NCI-H1048 (cell line): ENCODE measurements at places on chromosomes 5 and 9.

DNA sequence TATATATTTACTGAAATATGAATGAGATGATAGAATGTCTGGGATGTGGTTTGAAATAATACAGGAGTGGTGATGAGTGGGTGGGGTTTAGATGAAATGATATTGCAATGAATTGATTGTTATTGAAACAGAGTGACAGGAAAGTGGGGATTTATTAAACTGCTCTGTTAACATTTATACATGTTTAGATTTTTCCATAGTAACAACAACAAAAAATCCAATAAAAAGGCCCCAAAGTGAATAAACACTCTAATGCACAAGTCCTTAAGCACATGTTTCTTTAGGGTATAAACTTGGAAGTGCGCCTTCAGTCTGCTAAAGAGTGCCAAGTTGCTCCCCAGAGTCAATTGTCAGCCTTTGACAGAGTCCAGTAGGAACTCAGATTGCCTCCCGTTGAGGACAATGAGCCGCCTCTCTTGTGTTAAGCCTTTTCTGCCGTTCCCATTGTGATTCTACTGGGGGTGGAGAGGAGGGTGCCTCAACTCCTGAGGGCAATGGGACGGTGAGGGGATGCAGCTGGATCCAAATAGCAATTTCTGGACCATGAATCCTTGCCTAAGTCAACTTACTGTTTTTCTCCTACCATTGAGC is 112.3 kb downstream of the SLC28A3 start:
- no peak for DNase-seq

- no peak for DNase-seq
Observed at GRCh38 chr5:107524111-107524510, 146.6 kb downstream of the EFNA5 start.

GRCh38 chr5:6056280-6056679 is 322.1 kb downstream of the MED10 start:
- DNase-seq: no peak

- DNase-seq: no peak
Observed at GRCh38 chr5:153831973-153832372, 206.7 kb downstream of the FAM114A2 start.

DNA sequence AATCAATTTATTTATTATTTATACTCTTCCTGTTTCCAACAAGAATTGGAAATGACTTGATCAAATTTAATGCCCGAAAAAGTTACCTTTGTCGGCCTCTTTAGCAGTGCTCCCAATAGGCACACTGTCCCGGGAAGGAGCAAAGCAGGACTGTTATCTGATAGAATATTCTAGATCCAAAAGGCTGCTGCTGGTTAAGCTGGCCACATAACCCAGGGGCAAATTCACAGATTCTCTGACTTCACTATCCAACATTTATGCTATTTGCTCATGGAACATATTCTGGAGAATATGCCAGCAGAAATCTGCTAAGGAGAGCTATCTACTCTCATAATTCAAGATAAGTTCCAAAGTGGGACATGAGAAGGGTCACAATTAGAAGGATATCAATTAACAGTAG is 100.2 kb upstream of the DMAC1 start:
- no peak for DNase-seq

DNA sequence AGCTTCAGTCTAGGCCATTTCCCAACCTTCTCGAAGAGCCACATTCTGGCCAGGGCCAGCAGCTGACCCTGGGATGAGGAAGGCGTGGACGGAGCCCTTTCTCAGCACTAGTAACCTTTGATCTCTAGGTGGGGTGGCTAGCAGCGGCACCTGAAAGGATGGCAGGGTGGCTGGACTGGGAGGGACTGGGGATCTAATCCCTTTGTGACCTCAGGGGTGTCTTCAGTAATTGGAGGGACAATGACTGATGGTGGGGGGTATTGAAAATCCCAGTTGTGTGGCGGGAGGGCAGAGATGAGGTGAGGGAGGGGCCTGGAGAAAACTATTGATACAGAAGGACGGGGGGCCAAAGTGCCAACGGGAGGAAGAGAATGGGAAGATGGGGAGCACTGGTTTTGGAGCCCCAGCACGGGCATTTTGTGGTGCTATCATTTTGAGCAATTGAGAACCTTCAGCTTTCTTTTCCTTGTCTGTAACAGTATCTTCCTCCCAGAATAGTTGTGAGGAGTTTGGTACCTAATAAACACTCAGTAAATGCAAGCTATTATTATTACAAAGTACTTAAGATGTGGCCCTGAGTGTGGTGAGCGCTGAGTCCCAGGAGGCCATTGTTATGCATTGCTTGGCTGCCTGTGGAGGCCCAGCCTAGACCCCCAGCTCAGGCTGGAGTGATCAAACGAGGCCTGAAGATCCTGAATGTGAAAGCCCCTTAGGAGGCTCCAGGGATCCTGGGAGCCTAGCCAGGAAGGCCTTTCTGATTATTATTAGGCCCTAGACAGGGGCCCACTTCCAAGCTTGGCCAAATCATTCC is 37.3 kb upstream of the UBE2D2 start:
- no peak for DNase-seq

DNA sequence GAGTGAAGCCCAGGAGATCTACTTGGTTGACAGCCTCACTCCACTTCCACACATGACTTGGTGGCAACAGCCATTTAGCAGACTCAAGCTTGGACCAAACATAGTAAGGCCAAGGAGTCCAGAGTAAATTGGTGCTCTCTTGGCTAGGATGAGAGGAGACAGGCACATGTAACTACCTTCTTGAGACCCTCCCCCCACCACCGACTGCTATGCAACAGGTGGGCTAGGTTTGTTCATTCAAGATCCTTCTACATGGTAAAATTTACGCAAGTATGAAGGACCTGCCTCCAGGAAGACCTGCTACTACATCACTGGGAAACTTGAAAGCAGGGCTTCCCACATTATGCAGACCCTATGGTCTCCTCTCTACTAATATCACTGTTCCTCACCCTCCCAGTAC is 442.4 kb downstream of the SPOCK1 start:
- no peak for DNase-seq

DNA sequence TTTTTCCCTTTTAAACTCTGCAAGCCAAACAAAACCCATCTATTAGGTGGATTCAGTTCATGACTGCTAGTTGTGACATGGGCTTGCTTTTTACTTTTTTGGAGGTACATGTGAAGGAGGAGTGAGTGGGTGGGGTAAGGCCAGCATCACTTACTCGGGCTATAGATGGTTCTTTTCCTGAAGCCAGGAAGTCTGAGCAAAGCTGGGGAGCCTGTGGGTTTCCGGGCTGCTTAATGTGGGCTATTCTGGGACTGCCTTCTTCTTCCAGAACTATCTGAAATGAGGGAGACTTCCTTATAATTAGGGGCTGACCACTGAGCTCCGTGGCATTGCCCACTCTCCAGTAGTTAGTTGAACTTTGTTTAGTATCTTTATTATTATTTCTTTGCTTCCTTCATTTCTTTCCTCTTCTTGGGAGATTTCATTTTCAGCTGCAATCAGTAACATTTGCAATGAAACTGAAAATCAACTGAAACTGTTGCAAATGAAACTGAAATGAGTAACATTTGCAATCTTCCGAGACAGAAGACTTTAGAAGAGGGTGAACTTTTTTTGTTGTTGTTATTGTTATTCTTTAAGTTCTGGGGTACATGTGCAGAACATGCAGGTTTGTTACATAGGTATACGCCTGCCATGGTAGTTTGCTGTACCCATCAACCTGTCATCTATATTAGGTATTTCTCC is 204.9 kb downstream of the LRRC70 start:
- DNase-seq: no peak

GRCh38 chr5:52893863-52894262 is 95.3 kb upstream of the ITGA2 start:
- no peak for DNase-seq

GRCh38 chr5:154133591-154133990 is 56.9 kb upstream of the GALNT10 start:
- DNase-seq: no peak

DNA sequence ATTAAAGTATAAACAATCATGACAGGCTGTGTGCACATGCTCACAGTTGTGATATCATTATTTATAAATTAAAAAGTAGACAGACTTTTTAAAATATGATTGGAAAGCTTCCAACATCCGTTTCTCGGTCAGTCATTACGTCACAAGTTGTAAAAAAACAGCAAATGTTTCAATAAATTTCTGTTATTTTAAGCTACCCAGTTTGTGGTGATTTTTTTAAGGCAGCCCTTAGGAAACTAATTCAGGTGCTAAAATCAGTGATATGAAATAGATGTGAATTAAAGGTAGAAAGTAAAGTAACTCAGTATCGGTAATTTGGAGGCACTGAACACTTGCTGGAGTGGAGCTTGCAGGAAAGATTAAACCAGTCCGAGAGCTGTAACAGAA is 1.2 kb downstream of the CCNH start:
- no peak for DNase-seq

- no peak for DNase-seq
Observed at GRCh38 chr5:8892926-8893325, 652.9 kb downstream of the SEMA5A start.

- DNase-seq: no peak
Observed at GRCh38 chr9:130480673-130481072, 35.9 kb downstream of the ASS1 start.

DNA sequence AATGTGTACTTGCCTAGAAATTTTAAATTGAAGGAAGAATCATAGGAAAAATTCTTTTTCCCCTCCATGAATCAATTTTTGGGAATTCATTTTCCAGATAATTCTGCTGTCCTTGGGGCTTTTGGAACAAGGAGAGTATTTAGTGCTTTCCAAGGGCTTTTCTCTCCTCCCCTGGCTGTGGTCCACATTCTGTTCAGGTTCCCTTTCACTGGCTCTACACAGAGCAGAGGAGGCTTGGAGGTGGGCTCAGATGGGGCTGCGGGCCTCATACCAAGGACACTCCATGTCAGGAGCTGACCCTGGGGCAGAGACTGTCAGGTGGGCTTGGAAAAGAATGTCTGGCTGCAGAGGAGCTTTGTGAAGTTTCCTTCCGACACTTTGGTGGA is 128.1 kb downstream of the GADD45G start:
- DNase-seq: no peak

DNA sequence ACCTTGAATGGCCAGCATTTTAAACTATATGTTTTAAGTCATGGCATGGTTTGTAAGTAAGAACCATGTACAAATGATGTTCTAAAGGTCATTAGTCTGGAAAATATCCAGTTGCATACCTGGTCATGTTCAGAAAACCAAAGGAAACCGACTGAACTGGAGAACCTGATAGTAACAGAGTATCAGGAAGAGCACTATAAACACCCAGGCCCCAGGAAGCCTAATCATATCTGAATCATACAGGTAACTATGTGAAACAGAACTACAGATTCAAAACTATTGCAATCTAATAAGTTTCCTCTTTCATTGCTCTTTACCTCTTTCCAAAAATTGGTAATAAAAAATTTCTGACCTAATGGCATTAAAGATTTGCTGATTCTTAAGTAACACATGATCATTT is 500.3 kb downstream of the ARHGEF28 start:
- DNase-seq: no peak

- no peak for DNase-seq
Observed at GRCh38 chr5:172648755-172649154, 7.7 kb downstream of the NEURL1B start.

DNA sequence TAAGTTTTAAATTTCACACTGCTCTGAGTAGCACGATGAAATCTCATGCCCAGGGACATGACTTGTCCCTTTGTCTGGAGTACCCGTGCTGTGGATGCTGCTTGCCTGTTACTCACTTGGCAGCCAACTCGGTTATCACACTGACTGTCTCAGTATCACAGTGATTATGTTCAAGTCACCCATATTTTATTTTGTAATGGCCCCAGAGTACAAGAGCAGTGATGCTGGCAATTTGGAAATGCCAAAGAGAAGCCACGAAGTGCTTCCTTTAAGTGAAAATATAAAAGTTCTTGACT is 22.8 kb upstream of the SCGB3A2 start:
- DNase-seq: no peak

- no peak for DNase-seq
Observed at GRCh38 chr5:32581010-32581785, 4.2 kb upstream of the SUB1 start.

DNA sequence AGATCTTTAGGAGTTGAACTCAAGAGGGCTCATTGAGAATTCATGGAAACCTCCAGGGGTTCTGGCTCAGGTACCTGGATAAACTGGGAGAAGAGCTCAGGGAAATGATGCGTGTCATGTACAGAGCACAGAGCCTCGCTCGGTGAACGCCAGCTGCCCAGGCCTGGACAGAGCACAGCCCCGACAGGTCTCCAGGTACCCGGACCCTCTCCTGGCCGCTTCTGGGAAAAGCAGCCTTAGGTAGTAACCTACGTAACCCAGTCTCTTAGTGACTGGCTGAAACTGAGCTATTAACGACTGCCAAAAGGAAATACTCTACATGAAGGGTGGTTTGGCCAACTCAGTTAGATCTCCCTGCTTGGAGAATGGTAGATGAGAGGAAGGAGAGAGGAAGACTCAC is 157.4 kb downstream of the TTLL11 start:
- no peak for DNase-seq

GRCh38 chr9:134285215-134285845 is 40.9 kb upstream of the RXRA start:
- DNase-seq: no peak

DNA sequence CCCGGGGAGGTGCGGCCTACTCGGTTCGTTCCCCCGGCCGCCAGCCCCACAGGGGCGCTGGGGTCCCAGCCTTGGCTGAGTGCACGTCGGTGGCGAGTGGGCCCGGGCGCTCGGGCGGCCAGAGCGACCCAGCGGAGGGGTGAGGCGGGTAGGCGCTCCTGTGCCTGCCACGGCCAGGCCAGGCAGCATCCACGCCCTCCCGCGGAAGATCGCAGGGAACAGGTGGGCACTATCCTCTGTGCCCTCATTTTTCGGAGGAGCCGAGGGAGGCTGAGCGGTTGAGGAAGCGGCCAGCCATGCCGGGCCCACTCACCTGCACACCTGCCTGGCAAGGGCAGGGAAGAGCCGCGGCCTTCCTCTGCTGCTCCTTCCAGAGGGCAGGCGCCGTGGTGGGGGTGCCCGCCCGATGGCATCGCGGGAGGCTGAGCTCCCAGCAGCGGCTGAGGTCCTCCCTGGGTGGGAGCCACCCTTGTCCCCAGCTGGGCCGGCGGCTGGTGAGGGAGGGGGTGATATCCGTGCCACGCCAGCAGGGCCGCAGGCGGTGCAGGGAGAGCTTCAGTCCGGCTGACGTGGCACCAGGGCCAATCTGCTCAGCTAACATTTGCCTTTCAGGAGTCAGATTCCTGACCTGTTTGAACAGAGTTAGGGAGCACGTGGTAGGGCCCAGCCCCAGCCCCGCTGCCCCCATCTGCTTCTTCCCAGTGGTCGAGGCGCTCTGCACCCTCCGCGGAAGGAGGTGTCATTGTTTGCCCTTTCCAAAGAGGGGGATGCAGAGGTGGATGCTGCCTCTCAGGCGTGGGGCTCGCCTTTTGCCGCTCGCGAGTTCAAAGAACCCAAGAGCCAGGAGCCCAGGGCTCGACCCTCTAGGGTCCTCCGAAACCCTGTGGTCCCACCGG is 1.6 kb upstream of the SEC16A start:
- DNase-seq: no peak

- no peak for DNase-seq
Observed at GRCh38 chr9:92180669-92181181, 65.5 kb upstream of the SPTLC1 start.
